ENCODE measurements at places on chromosomes 12 and 14.

- no peak for DNase-seq
These were observed 419 bp upstream of the ATXN7L3B start for GRCh38 chr12:74537126-74537706.

GRCh38 chr12:124336184-124336437 is 41.2 kb downstream of the RFLNA start:
- no peak for DNase-seq

GRCh38 chr12:21571046-21571445 is 33.6 kb downstream of the GYS2 start:
- DNase-seq = no peak

DNA sequence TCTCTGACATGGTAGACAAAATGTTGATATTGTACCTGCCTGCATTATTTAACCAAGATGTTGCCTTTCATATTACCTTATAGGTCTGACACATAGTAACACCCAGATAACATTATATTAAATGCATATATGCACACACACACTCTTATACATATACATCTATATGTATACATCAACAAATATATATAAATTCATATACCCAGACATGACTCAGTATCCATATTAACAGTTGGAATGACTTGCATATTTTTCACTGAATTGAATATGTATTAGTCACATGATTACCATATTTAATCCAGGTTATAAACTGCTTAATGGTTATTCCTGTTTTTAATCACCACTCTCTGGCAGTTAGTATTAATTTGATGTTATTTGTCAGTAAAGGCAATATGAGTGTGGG is 85.2 kb downstream of the PAX9 start:
- no peak for DNase-seq

- DNase-seq = no peak
These were observed 131.9 kb downstream of the CEP128 start for GRCh38 chr14:80809663-80810062.

- DNase-seq = no peak
These were observed 661.2 kb downstream of the SLC16A7 start for GRCh38 chr12:60257063-60257462.

GRCh38 chr14:63492391-63492790 is 50.8 kb downstream of the PPP2R5E start:
- no peak for DNase-seq

GRCh38 chr12:106600503-106600902 is 17.7 kb downstream of the RFX4 start:
- DNase-seq = no peak

DNA sequence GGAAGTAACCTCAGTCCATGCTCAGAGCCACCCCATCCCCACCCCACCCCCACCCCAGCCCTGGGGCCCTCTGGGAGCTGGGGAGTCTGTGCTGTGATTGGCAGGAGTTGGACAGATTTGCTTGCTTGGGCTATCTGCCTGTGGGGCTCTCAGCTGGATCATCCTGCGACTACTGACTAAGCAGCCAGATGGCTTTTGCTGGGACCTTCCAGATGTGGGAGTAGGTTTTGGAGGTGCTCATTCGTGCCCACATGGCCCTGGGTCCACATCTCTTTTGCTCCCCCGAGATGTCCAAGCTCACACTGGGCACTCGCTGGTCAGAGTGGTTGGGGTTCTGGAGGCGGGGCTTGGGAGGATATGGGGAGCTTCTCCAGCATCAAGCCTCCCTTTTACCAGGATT is 138.9 kb downstream of the TSPAN9 start:
- DNase-seq = no peak

GRCh38 chr12:32895688-32896431 is 717 bp downstream of the PKP2 start:
- no peak for DNase-seq

GRCh38 chr12:116236976-116237375 is 40.5 kb downstream of the MED13L start:
- DNase-seq = no peak

GRCh38 chr14:81605660-81606059 is 72.0 kb upstream of the SEL1L start:
- DNase-seq = no peak

DNA sequence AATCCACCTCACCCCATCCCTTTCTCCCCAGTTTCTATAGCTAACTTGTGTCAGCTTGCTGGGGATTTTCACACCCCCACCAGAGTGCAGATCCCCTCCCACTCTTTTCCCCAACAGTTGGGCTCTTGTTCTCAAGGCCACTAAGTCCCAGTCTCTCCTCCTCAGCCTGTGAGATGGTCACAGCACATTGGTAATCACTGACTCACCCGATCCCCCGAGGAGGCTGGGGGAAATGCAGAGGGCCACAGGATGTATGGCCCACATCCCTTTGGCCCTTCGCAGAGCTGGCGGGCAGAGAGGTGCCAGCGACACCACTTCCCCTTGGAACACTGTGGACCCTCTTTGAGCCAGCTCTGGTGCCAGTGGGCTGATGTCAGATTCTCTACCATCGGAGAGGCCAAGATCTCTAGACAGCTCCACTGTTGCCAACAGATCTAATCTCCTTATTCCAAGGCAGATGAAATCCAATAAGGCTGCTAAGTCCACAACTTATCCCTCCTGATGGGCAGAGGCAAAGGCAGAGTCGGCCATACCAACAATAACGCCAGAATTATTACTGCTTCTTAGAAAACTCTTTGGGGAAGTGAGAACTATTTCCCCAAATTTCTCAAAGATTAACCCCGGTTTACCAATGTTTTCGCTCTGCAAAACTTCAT is 1.6 kb downstream of the FMNL3 start:
- no peak for DNase-seq

DNA sequence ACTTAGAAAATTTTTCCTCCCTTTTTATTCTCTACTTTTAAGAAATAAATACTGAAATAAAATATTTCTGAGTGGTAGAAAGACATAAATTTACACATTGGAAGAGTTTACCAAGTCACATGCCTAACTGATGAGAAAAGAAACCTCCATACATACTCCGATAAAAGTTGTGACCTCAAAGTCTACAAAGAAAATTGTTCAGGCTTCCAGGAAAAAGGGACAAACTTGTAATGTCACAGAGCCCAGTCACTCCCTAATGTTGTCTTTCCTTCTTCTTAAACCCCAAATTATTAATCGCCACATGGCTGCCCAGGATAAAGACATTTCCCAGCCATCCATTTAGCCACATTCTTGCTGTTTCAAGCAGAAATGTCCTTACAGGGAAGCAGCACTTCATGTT is 455.3 kb downstream of the MDGA2 start:
- no peak for DNase-seq

- DNase-seq = no peak
These were observed 21.9 kb downstream of the WNT5B start for GRCh38 chr12:1650978-1651361.

GRCh38 chr14:88835661-88836060 is 11.2 kb downstream of the TTC8 start:
- DNase-seq = no peak

DNA sequence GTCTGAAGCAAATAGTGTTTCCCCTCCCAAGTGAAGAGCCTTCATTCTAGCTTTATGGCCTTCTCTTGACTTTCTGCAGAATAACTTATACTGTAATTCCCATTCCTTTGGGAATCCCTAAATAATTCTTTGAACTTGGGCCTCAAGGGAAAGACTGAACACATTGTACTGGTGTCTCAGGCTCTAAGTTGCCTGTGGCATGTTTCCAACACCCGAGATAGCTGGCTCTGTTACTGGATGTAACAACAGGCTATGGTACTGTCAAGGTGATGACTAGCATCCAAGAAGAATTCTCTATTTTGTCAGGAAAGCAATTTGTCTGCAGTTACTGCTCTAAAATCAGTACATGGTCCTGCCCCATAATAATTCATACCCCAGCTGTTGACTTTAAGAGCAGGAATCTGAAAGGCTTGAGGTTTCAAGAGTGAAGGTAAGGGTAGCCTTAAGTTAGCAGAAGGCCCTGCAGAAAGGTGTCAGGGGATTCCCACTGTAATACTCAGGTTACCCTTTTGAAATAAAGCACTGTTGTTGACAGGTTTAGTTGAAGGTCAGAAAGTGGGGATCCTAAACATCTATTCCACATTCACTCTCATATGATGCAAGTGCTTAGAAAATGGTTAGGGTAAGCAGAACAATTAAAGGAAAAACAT is 5.2 kb downstream of the GPX2 start:
- no peak for DNase-seq

- no peak for DNase-seq
These were observed 117.4 kb upstream of the SLC38A2 start for GRCh38 chr12:46489951-46490388.

DNA sequence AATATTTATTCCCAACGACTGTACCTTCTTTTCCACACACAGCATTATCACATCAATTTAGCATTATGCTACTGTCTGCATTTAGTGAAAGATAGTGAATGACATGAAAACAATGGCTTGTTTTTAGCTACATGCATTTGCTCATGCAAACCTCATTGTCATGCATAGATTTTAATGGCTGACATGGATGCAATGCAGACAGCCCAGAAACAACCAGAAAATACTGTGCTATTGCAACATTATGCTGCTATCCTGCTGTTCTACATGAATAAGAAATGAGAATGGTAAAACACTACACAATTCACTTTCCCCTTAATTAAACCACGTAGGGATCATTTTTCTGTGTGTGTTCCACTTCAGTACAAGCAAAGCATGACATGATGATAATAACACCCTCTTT is 90.8 kb downstream of the LIN7A start:
- no peak for DNase-seq

DNA sequence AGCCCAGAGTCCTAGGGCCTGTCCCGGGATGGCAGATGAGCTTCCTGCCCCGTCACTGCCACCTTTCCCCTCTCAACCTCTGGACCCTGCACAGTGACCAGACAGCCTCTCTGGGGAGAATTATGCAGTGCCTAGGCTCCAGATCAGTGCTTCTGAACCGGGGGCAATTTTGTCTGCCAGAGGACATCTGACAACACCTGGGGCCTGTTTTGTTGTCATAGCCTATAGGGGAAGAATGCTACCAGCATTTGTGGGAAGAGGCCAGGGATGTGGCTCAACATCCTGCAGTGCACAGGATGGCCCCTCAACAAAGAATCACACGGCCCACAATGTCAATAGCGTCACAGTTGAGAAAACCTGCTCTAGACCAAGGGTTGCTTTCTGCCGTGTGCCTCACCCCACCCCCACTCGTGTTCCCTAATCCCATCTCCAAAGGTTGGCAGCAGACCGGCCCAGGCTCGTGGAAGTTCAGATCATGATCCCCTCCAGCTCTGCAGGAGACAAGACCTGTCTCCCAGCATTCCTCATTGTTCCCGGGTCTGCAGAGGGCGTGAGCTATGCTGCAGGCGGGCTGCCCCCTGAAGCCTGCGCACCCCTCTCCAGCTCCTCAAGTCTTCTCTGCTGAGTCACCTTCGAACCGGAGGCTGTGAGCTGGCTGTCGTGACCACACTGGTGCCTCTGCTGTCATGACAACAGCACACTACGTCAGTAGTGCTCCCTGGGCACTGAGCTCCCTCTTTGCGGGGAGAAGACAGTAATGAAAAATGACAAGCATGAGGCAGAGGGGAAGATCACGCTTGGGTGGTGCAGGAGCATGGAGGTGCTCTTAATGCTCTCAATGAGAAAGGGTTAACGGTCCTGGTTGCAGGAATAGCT is 2.0 kb upstream of the GAPDH start:
- DNase-seq = peak; percentile 73

DNA sequence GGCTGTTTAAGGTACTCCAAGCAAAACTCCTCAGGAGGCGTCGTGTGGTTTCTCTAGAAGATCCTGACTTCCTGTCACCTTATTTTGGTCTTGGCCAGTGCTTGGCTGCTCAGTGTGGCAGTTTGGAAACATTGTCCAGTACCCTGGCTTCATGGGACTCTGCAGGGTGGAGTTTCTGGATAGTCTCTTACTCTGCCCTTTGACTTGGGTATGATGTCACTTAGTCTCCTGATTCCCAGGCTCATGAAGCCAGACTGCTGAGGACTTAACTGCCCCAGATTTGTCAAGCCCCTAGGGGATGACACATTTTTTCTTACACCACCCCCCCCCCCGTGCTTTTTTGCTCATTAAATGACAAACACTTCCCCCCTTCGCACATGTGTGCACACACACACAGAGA is 82.7 kb downstream of the ADCK1 start:
- DNase-seq = no peak

DNA sequence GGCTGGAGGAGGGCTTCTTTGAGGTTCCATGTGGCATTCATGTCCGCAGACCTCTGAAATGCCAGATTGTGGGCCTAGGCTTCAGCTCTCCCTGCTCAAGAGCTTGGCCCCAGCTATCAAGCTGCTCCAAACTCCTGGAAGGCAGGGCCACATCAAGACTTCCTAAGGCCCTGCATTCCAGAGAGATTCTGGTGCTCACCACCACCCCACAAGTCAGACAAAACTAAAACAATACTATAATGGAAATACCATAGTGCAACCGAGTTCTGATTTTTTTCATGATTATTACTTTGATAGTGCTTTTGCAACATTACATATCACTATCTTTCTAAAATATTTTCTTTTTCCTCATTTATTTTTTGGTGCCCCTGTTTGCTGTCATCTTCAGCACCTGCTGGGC is 86.3 kb downstream of the CALM1 start:
- DNase-seq = no peak

DNA sequence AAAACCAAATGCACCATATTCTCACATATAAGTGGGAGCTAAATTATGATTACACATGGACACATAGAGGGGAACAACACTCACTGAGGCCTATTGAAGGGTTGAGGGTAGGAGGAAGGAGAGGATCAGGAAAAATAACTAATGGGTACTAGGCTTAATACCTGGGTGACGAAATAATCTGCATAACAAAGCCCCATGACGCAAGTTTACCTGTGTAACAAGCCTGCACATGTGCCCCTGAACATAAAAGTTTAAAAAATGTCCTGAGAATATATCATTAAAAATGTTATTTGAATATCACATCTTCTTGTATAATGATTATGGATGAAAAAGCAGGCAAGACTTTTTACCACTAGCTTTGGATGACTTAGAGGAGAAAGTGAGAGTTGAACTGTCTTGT is 138.0 kb upstream of the NOVA1 start:
- DNase-seq = no peak

- DNase-seq = no peak
These were observed 23.7 kb upstream of the MYBPC1 start for GRCh38 chr12:101571105-101571504.

GRCh38 chr14:51331486-51332367 is 91.7 kb downstream of the TMX1 start:
- no peak for DNase-seq

All from T-helper 9 cell (primary cell).